ENCODE measurements at places on chromosomes 13 and 19. TPM values are rescaled to one million over a fixed set of nuclear protein-coding genes. Genes with fewer than 3 reads are reported as not detected.

- no peak for DNase-seq
Observed at GRCh38 chr19:15863272-15863671, 34.6 kb downstream of the CYP4F2 start.

The NLRP11 gene
- not detected for total RNA-seq

DNA sequence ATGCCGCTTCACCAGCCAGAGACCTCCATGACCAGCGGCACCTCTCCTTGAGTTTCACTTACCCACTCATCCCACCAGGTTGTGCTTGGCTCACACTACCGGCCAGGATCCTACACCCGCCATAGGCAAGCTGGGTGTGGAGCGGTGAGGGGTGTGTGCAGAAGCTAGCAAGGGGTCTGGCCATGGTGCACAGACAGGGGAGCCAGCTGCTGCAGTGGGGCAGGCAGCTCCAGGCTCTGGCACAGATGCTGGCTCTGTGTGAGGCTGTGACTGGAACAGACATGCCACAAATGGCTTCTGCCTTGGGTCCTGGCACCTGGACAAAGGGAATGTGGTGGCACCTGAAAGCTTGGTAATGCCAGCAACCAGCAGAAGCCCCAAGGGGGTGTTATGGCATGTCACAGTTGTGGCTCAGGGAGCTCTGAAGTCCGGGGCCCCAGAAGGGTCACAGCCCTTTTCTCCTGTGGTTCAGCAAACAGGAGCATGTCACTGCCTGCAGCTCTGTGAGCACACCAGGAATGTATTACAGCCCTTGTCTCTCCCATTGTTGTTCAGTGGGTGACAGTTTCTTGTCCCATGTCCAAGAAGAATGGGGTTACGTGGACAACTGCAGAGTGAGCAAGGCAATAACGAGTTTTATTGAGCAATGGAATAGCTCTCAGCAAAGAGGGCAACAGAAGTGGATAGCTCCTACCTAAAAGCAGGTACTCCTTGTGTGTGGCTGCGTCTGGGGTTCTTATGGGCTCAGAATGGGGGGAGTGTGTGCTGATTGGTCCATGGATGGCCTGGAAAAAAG, 2791.0 kb upstream of the PCDH20 start:
- DNase-seq, result no peak

DNA sequence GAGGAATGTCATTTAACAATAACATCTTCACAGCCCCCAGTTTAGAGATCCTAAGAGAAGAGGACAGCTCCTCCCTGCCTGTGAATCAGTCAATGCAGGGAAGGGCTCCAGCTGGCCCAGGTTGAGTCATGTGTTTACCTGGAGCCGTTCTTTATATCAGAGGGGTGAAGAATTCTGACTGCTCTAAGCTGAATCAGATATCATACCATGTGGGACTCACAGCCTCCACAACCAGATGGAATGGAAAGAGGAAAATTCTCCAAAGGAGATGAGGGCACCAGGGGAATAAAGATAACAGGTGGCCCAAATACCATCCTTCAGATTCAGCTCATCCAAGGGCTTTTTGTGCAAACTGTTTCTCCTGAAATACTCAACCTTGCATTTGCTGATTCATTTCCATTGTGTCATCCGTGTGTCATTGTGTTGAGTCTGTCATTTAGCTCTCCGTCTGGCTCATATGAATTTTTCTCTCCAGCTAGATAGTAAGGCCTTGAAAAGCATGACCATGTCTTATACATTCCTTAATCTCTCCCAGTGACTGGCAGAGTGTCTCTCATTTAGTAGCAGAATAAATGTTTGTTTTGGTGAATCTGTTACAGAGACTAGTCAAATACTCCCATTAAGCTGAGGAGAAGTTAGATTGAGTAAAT, 217.9 kb downstream of the RFC3 start:
- DNase-seq, result no peak

DNA sequence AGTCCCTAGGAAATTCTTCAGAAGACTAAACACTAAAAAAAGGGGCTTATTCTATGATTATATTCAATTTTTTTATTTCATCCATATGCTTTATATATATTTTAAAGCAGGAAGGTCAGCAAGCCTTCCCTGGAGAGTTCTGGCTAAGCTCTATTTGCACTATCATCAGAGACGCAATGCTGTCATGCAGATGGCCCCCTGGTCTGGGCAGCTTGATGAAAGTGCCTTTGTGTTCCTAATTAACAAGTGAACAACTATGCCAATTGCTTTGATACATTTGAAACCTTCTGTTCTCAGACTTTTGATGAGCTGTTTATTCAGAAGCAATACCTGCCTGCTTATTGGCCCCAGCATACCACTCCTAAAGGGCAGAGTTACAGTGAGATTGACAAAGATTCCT, 1344.6 kb downstream of the OLFM4 start:
- DNase-seq, result no peak

DNA sequence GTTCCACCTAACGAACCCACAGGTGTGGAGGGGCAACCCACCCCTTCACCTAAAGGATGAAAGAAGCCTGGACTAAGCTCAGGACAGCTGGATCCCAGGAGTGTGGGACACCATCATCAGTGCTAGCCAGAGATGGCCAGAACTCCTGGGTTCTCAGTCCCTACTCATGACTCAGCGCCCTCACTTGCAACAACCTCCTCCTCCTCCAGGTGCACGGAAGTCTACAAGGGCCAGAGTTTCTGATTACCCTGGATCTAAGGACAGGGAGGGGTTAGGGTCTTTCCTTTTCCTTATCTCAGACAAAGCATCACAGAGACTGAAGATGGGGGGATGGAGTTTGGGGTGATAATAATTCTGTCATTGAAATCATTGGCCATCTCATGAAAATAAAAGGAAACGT, 8.0 kb downstream of the TULP2 start:
- no peak for DNase-seq

The APOE gene
- 203 TPM for total RNA-seq

The ZNF221 gene
- 5.0 TPM for total RNA-seq

DNA sequence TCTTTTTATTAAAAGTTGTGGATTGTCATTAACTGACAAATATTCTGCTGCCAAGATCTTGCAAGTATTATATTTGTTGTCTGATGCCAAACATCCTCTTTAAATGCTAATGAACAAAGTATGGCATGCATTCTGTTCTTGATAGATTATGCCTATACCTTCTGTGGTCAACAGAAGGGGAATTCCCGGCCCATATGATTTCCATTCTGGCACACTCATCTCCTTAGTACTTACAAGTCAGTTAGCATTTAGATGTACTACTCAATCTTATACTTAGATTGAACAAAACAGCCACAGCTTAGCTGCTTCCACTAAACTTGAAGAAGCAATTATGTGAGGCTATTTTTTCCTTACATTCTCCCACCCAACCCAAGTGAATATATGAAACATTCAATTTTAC, 246.1 kb upstream of the DACH1 start:
- DNase-seq, result no peak

- no peak for DNase-seq
Observed at GRCh38 chr13:98232456-98232855, 55.4 kb upstream of the RNF113B start.

DNA sequence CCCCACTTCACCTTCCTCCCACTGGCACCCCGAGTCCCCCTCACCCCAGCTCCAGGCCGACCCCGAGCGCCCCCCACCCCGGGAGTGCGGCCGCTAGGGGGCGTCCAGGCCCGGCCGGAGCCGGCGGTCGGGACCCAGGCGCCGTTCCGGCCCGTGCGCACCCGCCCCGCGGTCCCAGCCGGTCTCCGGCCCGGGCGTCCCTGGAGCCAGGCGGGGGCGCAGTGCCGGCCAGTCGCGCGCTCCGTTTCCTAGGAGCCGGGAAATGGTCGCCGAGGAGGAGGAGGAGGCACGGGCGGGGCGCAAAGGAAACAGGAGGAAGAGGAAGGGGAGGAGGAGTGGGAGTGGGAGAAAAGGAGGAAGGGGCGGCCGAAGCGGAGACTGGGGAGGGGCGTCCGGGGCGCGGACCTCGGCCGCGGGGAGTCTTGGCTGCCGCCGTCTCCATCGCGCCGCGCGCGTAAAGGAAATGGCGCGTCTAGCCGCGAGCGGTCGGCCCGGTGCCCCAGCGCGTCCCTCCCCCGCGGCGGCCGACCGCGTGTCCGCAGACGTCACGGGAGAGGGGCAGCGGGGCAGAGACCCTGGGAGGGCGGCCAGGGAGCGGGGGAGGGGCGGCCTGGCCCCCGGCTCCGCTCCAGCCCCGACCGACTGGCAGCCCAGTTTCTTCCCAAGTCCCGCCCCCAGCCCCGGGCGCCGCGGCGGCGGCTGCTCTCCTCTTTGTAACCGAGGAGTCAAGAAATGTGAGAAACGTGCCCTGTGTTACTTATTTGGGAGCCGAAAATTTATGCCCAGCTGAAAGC, 1.1 kb upstream of the KCTD15 start:
- DNase-seq, result peak; percentile 86

The TMEM38A gene
- 3.3 TPM for total RNA-seq

DNA sequence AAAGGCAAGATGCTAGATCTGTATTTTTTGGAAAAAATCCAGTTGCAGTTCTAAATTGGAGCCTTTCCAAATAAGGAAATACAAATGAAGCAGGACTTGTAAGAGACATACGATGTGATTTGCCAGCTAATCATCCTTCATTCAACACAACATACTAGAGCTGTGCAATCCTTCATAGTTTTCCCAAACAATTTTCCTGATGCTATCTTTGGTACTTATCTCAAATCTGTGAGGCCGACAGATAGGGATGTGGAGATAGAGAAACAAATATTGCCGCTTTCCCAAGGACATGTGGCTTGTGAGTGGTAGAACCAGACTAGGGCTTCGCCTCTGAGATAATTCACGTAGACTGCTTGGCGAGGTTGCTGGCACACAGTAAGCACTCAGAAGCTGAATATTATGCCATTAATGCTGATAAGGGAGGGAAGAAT, 176.6 kb downstream of the LMO7 start:
- no peak for DNase-seq

- DNase-seq, result no peak
Observed at GRCh38 chr13:28984326-28984725, 164.2 kb downstream of the MTUS2 start.

The LHB gene
- total RNA-seq, result 15.8 TPM

DNA sequence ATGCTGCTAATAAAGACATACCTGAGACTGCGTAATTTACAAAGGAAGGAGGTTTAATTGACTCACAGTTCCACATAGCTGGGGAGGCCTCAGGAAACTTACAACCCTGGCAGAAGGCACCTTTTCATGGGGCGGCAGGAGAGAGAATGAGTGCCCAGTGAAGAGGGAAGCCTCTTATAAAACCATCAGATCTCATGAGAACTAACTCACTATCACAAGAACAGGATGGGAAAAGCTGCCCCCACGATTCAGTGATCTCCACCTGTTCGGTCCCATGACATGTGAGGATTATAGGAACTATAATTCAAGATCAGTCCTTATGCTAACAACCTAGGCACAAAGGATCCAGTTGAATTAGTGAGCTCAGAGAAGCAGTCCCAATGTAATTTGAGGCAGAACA, 59.4 kb downstream of the GPC6 start:
- DNase-seq, result no peak

DNA sequence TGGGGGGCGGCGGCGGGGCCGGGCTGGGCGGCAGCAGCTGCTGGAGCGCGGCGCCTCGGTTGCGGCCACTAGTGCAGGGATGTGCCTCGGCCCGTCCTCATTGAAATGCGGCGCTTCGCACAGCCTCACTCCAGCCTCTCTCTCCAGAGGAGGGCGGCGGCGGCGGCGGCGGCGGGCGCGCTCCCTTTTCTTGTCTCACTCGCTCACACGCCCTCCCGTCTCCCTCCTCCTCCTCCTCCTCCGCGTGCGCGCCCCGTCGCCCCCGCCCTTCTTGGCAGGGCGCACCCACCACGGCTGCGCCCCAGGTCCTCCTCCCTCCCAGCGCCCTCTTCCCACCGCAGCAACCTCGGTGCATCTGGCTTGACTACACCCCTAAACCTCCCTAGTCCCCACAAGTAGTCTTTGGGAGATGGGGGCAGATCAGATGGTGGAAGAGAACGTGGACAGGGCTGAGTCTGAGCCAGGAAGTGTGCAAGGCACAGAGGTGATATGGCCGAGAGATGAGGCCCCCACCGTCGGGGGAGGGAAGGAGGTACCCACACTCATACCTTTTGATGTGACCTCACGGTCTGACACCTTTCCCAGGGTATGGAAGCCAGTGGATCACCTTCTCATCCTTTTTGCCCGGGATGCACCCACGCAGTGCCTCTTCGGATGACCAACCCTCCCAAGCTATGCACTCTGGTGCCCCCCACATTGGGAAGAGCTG, at the start of gene DCLK1:
TSS of gene DCLK1 (minus strand) at position 161 of the 709 bp plus-strand sequence.
- DNase-seq, result no peak

GRCh38 chr19:33660410-33661124, 38.8 kb downstream of the CHST8 start:
- peak; percentile 18 for DNase-seq

DNA sequence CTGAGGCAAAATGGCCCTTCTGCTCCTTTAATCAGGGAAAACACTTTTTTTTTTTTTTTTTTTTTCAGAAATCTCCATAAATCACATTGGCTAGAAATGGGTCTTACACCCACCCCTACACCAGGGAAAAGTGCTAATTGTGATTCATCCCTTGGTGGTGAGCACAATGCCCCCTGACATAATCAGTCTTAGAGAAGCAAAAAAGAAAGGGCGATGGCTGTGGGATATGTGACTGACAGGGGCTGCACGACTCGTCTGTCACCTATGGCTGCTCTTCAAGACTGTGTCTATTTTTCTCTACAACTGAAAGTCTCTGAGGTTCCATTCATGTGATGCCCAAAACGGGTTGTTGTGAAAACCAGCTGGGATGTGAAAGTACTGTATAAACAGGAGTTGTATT, 3.6 kb upstream of the GPC6 start:
- no peak for DNase-seq

DNA sequence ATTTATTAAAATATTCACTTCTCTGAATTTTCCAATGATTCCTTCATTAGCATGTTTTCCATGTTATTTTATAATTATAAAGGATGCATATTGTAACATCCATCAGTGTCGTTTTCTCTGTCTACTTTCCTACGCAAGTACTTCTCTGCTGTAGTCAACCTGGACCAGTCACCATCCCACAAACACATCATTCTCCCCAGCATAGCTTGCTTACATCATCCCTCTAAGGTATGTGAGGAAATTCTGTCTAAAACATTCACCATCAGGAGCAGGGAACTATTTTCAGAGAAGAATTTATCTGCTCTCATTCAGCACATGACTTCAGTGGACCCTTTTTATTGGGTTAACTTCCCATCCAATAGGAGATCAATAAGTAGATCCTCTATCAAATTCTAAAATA, 806.1 kb upstream of the ARGLU1 start:
- no peak for DNase-seq

DNA sequence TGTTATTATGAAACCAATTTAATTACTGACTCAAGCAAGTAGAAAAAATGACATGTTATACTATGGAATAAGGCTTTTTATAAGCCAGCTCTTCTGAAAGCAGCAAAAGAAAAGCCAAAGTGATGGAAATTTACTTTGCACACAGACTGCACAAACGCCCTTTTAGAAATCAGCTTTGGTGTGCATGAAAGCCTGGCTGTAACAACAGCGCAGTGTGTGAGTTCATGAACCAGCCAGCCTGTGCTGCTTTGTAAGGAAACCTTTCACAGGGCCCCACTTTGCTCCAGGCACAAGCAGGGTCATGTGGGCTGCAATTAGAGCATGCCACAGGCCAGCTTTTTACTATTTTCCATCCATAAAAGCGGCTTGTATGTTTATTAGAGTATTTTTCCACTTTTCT, 13.6 kb upstream of the IFT88 start:
- DNase-seq, result no peak

The LCP1 gene
- total RNA-seq, result 11.1 TPM

All from Peyer's patch (tissue), 4 donors.